ENCODE measurements at places on chromosomes 12 and 14.

DNA sequence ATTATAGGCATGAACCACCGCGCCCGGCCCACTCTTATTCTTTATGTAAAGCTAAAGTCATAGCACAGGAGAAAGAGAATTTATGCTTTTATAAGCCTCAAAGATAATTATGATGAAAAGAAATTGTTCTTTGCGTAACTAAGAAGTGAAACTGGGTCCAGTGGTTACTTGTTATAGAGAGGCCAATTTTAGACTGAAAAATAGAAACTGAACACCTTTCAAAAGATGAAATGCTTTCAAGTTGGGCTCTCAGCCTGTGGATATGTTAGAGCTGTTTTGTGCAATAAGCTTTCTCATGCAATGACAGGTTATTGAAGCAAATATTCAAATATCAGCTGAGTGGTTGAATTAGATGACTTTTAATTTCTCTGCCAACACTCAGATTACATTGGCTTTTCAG, 7.9 kb downstream of the TMEM253 start:
- no peak for DNase-seq

- DNase-seq: no peak
Observed at GRCh38 chr14:91728616-91729183, 3.2 kb downstream of the CATSPERB start.

- DNase-seq: no peak
Observed at GRCh38 chr14:105456736-105457617, 17.6 kb upstream of the CRIP2 start.

- DNase-seq: no peak
Observed at GRCh38 chr12:84632556-84632955, 280.0 kb downstream of the SLC6A15 start.

DNA sequence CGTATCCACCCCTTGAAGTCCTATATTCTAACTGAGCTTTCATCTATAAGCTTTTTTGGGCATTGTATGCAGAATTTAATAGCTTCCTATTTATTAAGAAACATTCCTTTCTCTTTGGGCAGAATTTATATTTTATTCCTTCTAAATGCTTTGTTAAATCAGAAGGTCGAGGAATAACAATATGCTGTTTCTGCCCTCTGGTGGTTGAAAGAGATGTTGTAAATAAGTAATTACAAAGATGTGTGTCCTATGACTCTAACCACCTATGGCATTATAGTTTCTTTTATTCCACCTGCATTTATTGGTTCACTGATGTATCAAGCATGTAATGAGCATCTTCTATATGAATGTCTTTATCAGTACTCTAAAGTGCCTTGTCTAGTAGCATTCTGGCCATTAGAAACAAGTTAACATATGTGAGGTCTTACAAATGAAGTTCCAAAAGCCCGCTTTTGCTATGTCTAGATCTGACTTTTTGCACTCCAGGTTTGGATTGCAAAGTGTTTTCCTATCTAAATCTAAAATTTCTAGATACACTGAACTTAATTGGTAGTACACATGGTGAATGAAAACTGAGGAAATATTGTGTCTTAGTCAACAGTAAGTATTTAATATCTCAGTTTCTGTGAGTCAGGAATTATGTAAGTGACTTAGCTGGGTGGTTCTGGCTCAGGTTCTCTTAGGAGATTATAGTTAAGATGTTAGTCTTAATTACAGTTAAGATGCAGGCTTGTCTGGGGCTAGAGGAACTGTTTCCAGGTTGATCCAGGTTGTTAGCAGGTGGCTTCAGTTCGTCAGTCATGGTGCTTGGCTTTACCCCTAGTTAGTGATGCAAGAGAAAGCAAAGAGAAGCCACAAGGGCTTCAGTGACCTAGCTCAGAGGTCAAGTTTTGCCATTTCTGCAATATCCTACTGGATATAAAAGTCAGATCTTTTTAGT, 57.5 kb downstream of the PLEKHA5 start:
- no peak for DNase-seq

DNA sequence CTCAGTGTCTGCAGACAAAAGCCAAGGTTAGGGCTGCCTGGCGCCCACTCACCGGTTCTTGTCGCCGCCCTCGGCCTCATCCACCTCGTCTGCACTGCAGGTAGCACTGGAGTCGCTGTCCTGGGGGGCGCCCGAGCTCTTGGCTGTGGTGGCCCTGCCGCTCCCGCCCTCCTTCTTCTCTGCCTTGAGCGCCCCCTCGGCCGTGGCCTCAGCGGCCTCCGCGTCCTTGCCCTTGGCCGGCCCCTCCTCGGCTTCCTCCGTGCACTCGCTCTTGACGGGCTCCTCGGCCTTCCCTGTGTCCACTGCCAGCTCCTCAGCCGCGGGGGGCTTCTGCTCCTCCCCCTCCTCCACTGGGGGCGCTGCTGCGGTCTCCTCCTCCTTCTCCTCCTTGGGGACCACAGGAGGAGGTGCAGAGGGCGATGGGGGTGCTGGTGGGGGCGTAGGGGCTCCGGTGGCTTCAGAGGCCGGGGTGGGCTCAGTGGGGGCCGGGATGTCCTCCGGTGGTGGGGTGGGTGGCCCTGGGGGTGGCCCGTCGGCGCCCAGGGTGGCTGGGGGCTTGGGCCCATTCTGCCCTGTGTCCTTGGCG, 77.2 kb downstream of the RFLNA start:
- no peak for DNase-seq

GRCh38 chr14:93744876-93745275, 43.4 kb downstream of the PRIMA1 start:
- no peak for DNase-seq

DNA sequence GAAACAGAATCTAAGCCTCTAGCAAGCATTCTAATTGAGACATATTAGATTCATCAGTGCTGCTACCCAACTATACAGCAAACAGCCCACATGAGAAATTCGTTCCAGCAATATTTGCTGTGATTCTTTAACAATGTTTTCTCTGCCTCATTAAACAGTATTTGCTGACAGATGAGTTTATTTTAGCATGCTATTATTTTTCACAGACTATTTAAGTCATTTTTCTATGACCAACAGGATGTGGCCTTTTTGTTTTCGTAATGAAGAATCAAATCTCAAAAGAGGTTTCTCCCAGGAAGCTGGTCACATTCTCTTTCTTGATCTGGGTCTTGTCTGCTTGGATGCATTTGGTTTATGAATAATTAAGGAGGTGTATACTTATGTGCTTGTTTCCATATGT, 23.2 kb upstream of the SERPINA12 start:
- DNase-seq: no peak

GRCh38 chr12:66403746-66404145, 101.5 kb downstream of the HELB start:
- DNase-seq: no peak

GRCh38 chr14:102043251-102044025, 43.4 kb downstream of the HSP90AA1 start:
- DNase-seq: no peak

DNA sequence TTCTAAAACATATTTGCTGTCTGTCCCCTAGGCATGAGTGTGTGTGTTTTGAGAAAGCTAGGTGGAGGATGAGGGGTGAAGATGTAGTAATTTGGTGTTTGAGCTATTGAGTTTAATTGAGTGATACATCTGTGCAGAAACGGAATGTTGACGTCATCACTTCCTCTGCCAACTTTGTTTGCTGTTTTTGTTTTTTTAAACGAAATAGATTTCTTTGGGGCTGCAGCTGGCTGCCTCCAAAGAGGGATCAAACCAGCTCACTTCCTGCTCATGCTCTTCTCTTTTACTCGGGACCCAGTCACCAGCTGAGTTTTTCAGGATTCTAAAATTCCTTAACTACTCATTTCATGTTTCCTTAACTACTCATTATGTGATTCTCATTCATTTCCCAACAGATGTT, 19.5 kb upstream of the CRACR2A start:
- DNase-seq: no peak

- DNase-seq: no peak
Observed at GRCh38 chr14:36522972-36523715, 3.1 kb upstream of the NKX2-1 start.

- DNase-seq: no peak
Observed at GRCh38 chr12:110739894-110740293, 2.8 kb downstream of the PPP1CC start.

GRCh38 chr12:29882846-29883245, 99.1 kb upstream of the TMTC1 start:
- no peak for DNase-seq

DNA sequence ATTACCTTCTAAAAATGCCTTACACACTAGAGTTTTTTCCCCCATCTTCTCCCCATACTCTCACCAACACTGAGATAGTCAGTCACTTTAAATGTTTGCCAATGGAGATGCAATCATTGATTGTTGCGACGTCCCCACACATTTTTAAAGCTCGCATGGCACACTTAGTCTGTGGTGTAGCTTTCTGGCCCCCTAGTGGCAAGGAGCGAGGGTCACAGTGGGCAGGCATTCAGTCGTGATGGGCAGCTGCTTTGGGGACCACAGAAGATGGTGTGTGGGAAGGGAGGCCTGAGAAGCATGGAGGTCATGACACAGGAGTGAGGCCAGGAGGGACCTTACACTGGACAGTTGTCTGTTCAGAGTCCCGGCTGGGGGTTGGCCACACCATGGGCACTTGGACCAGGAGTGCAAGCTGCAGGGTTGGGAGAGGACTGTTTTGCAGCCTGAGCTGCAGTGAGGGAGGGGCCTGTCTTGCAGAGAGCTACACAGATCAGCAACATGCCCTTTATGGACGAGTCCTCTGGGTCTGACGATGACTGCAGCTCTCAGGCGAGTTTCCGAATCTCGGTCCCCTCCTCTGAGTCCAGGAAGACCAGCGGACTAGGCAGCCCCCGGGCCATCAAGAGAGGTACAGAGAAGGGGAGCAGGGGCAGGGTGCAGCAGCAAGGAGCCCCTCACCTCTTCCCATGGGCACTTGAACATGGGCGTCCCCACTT, 28.6 kb downstream of the PIGH start:
- no peak for DNase-seq

DNA sequence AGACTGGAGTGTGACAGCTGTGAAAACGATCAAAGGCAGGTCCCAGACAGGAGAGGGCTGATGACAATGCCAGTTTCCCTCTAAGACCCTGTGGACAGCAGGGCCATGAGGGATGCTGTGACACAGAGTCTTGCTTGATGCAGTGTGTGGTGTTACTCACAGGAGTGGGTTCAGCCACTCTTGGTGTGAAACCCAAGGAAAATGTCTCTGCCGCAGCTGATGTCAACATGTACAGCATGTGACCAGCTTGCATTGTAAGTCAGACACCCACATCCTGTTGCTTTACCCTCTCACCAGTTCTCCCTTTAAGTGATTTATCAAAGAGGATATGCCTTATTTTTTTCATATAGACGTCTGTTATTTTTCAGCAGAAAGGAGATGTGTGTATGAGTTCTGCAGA, 268.6 kb downstream of the BTG1 start:
- no peak for DNase-seq

DNA sequence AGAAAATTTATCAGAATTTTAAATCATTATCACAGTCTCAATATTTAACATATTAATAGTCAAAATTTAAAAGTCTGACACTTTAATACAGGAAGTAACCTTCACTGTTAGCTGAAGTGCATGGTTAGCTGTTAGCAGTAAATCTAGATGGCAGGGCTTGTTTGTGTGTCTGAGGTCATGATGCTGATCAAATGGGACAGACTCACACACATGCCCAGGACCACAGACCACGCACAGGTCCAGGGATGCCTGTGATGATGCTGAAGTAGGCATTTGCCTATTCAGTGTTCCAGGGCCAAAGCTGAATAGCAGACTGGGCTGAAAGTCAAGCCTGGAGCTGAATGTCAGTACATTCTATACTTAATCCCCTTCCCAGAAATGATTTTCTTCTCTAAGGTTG, 20.5 kb downstream of the FNTB start:
- no peak for DNase-seq

DNA sequence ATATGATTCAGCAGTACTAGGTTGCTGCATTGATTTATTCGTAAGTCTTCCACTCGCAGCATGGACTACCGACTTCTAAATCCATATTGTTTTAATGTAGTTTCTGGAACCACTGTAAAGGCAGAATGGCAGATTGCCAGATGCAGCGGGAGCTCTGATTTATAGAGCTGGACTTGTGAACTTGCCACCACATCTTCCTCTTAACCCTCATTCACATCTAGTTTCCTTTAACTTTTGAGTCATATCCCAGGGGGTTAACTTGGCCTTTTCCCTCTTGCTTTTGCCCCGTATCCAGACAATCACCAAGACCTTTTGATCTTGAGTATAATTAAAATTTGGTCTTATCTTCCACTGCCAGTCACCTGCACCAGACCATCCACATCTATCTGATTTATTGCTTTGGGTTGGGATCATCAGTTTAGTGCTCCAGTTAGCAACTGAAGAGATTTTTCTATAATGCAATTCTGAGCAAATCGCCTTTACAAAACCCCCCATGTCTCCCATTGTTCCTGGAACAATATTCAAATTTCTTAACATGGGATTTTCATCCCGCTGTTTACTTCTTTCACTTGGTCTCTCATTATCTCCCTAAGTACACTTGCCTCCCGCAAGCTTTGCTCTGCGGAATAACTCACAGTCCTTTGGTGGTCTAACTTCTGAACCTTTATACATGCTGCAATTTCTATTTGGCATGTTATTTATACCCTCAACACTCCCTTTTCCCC, 130.5 kb downstream of the ACSS3 start:
- DNase-seq: no peak

- DNase-seq: no peak
Observed at GRCh38 chr12:89856431-89856830, 147.8 kb upstream of the ATP2B1 start.

- no peak for DNase-seq
Observed at GRCh38 chr14:29645117-29645516, 282.5 kb downstream of the PRKD1 start.

GRCh38 chr12:1855241-1855640, 34.9 kb downstream of the LRTM2 start:
- no peak for DNase-seq

DNA sequence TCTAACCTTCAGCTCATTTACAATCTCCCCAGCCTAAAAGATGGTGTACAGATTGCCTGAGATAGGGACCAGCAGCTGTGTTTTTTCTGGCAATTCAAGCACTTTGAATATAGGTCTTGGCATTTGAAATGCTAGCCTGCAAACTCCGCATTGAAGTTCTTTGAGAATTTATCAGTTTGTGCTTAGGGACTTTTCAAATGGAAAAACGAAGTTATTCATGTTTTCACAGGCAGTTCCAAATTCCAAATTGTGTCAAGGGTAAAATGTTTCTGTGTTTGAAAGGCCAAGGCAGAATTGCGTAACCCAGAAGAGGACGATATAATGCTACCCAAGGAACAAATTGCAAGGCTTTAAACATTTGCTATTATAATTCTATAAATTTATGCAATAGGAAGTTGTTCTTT, 168.9 kb upstream of the RASSF8 start:
- no peak for DNase-seq

DNA sequence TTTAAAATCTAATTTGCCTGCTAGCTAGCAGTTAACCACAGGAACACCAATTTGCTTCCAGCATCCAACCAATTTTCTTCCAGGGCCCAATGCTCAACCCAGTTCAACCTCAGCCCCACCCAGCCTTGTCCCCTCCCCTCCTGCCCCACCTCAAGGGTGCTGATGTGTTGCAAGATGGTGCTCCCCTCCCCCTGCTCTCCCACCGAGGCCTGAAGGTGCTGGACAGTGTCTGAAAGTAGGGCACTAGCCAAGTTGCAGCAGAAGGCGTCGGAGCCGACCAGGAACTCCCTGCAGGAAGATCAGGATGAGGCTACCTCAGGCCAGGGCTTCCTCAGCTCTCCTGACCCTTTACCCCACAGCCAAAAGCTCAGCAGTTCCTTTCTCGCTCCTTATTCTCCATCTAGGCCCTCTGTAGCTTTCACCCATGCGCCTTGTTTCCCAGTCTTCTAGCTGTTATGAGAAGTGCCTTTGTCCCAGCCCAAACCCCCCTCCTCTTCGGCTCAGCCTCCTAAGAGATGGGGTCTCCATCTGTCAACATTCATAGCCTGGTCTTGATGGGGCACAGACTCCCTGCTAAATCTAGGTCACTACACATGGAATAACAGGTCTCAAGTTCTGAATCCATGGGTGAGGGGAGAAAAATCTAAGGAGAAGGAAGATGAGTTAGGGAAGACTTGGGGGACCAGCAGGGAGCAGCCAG, 3.6 kb downstream of the STAT6 start:
- DNase-seq: no peak
